ENCODE measurements at places on chromosomes 6 and 20. TPM values are rescaled to one million over a fixed set of nuclear protein-coding genes. Genes with fewer than 3 reads are reported as not detected.

Gene TCF15
- not detected for total RNA-seq

Gene EPB41L1
- total RNA-seq: 0.23 TPM

DNA sequence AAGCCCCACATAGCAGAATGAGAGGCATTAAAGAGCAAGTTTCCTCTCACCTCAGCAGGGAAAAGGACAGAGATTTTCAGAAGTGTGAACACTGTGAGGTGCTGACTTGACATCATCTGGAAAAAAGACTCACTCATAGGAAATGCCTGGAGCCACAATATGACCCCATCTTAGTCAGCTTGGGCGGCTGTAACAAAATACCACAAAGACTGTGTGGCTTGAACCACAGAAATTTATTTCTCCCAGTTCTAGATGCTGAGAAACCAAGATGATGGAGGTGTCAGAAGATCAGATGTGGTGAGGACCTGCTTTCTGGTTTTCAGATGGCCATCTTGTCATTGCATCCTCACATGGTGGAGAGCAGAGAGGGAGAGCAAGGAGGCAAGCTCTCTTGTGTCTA is 253.1 kb downstream of the ADGB start:
- peak overlapping the region; percentile 75 for H3K27ac ChIP-seq
- H3K36me3 ChIP-seq: peaks cover 5% of the 10 kb centered on the region
- DNase-seq: peak; percentile 22
- H3K4me1 ChIP-seq: peaks cover 52% of the 10 kb centered on the region
- no peak overlapping the region for H3K4me3 ChIP-seq
- H3K27me3 ChIP-seq: no peaks in the 10 kb centered on the region

Gene SMLR1
- not detected for total RNA-seq

Gene APCDD1L
- not detected for total RNA-seq

DNA sequence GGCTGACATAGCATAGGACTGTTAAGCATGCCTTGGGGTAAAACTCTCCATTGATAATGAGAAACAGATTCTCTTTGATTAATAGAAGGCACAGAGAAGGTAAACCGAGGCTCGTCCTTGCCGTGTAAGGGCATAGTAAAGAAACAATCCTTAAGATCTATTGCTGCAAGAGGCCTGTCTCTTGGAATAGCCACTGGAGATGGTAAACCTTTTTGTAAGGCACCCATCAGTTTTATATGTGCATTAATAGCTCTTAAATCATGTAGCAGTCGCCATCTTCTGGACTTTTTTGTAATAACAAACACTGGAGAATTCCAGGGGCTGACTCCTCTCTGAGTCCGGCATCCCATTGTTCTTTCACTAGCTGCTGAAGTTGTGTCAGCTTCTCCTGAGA is 8.4 kb upstream of the ABHD12 start:
- no peaks in the 10 kb centered on the region for H3K36me3 ChIP-seq
- H3K4me3 ChIP-seq: no peak overlapping the region
- H3K4me1 ChIP-seq: no peaks in the 10 kb centered on the region
- no peak overlapping the region for H3K27ac ChIP-seq

DNA sequence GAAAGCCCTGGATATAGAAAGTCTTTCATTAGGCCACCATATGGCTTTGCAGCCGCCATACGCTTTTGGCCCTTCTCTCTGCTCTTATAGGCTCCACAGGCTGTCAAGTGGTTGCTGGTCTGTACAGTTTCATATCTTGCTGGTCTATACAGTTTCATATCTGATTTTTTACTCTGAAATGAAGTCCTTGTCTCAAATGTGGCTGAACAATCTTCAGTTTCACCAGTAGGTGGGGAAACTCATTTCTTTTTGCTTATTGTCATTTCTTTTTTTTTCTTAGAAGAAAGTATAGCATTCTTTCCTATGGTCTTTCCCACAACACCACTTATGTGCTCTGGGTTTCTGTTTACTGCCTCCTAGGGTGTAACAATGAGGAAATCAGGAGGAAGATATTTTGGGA is 771.4 kb upstream of the MMS22L start:
- H3K27ac ChIP-seq: no peak overlapping the region
- H3K4me3 ChIP-seq: no peak overlapping the region
- no peaks in the 10 kb centered on the region for H3K36me3 ChIP-seq
- no peaks in the 10 kb centered on the region for H3K4me1 ChIP-seq

GRCh38 chr6:147972448-147972847 is 370.2 kb upstream of the SASH1 start:
- H3K27ac ChIP-seq: no peak overlapping the region
- H3K4me1 ChIP-seq: no peaks in the 10 kb centered on the region
- DNase-seq: no peak
- H3K27me3 ChIP-seq: no peaks in the 10 kb centered on the region
- H3K36me3 ChIP-seq: no peaks in the 10 kb centered on the region

- peaks cover 6% of the 10 kb centered on the region for H3K27me3 ChIP-seq
- H3K36me3 ChIP-seq: no peaks in the 10 kb centered on the region
- no peak overlapping the region for H3K4me3 ChIP-seq
- DNase-seq: no peak
- H3K27ac ChIP-seq: no peak overlapping the region
- H3K4me1 ChIP-seq: peaks cover 10% of the 10 kb centered on the region
Measured at GRCh38 chr20:64116541-64117431, 9.4 kb upstream of the NPBWR2 start.

DNA sequence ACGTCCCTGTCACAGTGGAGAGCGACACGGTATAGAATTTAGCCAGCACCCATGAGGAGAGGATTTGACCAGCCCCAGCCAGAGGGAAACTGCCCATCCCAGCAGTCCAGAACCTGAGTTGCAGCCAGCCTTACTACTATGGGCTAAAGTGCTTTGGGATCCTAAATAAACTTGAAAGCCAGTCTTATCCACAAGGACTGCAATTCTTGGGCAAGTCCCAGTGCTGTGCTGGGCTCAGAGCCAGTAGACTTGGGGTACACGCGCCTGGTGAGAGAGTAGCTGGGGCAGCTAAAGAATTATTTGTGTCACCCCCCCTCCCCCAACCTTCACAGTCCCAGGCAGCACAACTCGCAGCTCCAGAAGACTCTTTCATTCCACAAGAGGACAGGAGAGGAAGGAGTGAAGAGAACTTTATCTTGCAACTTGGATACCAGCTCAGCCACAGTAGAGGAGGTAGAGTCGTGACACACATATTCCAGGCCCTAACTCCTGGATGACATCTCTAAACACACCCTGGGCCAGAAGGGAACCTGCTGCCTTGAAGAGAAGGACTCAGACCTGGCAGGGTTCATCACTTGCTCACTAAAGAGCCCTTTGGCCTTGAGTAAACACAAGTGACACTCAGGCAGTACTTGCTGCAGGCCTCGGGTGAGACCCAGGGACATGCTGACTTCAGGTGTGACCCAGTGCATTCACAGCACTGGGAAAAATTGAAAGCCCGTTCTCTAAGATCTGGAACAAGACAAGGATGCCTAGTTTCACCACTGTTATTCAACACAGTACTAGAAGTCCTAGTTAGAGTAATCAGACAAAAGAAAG is 100.3 kb downstream of the REV3L start:
- H3K27ac ChIP-seq: no peak overlapping the region
- DNase-seq: no peak
- H3K27me3 ChIP-seq: no peaks in the 10 kb centered on the region
- H3K4me3 ChIP-seq: no peak overlapping the region
- peaks cover 5% of the 10 kb centered on the region for H3K4me1 ChIP-seq

DNA sequence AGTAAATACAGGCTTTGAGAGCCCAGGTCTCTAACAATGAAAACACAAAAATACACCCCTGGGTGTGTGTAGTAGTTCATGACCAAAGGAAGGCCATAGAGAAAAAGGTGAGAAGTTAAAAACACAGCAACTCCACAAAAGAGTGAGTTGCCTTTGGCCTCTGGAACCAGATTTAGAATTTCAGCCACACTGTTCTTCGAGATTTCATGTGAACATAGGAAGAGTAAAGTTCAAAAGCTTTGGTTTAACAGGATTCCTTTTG is 43.5 kb upstream of the RIN2 start:
- no peak for DNase-seq
- no peaks in the 10 kb centered on the region for H3K27me3 ChIP-seq
- H3K36me3 ChIP-seq: no peaks in the 10 kb centered on the region
- no peak overlapping the region for H3K4me3 ChIP-seq
- no peaks in the 10 kb centered on the region for H3K4me1 ChIP-seq
- no peak overlapping the region for H3K27ac ChIP-seq

Gene PRR18
- total RNA-seq: not detected

DNA sequence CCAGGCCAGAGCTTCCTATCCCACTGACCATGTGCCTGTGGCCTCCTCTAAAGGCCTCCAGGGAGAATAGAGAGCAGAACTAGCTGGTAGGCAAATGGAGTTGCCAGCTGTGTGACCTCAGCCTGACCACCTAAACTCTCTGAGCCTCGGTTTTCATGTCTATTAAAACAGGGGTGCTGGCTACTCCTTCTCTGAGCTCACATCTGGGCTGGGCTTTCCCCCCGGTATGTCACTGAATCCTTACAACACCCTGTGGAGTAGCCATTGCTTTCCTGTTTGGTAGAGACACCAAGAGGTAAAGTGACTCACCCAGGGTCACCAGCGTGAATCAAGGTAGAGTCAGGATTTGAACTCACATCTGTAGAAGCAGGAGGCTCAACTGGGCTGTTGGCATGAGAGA is 132.1 kb downstream of the JPH2 start:
- no peak overlapping the region for H3K27ac ChIP-seq
- H3K27me3 ChIP-seq: peaks cover 17% of the 10 kb centered on the region
- no peak for DNase-seq
- H3K4me3 ChIP-seq: no peak overlapping the region
- H3K36me3 ChIP-seq: peaks cover 22% of the 10 kb centered on the region

DNA sequence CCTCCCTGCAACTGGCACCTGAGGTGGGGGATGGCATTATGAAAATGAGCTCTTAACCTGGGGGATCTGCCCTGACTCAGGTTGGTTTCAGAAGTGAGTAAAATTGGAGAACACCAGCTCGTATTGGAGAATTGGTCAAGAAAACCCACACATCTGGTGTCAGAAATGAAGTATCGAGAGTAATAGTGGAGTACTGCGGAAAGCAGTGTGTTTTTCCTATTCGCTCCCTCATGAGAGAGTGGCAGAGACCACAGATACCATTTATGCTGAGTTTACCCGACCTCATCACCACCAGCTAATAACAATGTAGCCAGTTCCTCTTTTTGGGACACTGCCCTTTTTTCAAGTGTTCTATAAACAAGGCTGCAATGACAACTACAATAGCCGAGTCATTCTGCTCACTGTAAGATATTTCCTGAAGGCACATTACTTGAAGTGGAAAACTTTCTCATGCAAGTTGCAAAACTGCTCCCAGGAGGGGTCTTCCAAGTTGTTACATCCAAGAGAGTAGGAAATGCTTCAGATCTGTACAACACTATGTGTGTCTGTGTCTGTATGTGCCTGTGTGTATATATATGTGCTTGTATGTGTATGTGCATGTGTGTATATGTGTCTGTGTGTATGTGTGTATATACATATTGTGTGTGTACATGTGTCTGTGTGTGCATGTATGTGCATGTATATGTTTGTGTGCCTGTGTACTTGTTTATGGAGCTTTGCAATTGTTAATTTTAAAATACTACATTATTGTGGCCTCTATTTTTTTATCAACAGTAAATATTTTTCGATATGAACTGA is 106.0 kb upstream of the CST7 start:
- H3K27ac ChIP-seq: no peak overlapping the region
- no peak for DNase-seq
- peaks cover 11% of the 10 kb centered on the region for H3K27me3 ChIP-seq
- H3K36me3 ChIP-seq: no peaks in the 10 kb centered on the region

GRCh38 chr6:3797231-3798054 is 45.9 kb upstream of the PXDC1 start:
- H3K36me3 ChIP-seq: no peaks in the 10 kb centered on the region
- no peak overlapping the region for H3K4me3 ChIP-seq
- no peak overlapping the region for H3K27ac ChIP-seq
- H3K27me3 ChIP-seq: peaks cover 1% of the 10 kb centered on the region
- H3K4me1 ChIP-seq: no peaks in the 10 kb centered on the region
- DNase-seq: no peak

Gene AK9
- total RNA-seq: 3.8 TPM

DNA sequence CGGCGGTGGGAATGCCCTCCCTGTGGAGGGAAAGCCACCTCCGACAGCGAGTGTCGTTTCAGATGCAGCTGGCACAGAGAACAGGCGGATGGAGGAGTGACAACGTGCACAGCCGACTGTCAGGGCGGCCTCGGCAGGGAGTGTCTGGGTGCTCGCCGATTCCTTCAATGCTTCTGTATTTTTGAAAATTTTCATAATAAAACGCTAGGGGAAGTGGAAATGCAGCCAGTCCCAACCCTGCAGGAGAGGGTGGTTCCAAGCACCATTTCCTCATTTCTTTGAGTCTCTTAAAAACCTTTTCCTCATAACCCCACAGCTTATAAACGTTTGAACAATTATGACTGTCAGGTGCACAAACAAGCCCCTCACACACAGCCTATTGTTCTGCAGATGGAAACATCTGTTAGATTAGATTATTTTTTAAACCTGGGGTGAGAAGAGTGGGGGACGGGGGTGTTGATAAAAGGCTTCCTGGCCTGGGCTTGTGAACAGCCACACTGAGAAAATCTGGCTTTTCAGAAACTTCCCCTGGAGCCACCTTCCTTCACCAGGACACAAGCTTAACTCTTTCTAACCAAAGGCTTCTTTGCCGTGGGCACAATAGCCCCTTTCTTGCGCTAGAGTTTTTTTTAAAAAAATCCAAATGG is 228.9 kb downstream of the ANKRD60 start:
- H3K27me3 ChIP-seq: peaks cover 9% of the 10 kb centered on the region
- no peaks in the 10 kb centered on the region for H3K4me1 ChIP-seq
- H3K36me3 ChIP-seq: no peaks in the 10 kb centered on the region
- H3K4me3 ChIP-seq: no peak overlapping the region

GRCh38 chr6:145903356-145904102 is 60.6 kb downstream of the SHPRH start:
- peaks cover 11% of the 10 kb centered on the region for H3K4me1 ChIP-seq
- H3K27ac ChIP-seq: no peak overlapping the region
- peaks cover 37% of the 10 kb centered on the region for H3K36me3 ChIP-seq

DNA sequence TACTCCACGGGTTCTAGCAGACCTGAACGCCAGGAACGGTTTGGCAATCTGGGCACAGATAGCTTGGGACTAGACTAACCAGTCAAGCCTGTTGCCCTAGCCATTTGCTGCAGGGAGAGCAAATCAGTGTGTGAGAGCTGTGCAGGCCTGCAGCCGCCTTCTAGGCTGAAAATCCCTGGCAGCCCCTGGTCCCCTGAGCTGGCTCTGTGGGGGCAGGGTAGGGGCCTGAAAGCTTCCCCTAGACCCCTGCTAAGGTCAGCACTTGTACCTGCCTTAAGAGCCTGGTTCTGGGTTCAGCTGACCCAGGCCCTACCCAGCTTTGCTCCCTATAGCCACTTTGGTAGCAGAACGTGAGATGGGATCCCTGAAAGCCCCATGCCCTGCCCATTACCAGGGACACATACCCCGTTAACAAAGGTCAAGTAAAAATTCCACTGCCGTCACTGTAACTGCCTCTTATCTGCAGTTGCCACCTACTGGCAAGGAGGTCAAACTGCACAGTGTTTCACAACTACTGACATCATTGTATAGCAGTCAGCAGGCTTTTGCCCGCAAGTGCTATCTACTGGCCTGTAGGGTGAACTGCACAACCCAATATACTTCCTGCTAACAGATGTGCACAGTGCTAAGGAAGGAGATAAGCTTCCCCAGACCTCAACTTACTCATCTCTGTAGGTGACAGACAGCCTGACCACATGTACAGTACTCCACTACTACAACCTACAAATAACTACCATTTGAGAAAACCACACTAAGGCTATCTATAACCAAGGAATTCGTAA is 95.1 kb upstream of the OLIG3 start:
- peaks cover 22% of the 10 kb centered on the region for H3K27me3 ChIP-seq
- no peaks in the 10 kb centered on the region for H3K36me3 ChIP-seq
- no peak overlapping the region for H3K27ac ChIP-seq
- DNase-seq: peak; percentile 40

Gene CST2
- not detected for total RNA-seq
